Activated CD4-positive, alpha-beta T cell treated with anti-CD3 and anti-CD28 coated beads, Interleukin-2, amount 50 U/mL, for 24 hours (primary cell): ENCODE measurements at places on chromosomes 2 and 18.

DNA sequence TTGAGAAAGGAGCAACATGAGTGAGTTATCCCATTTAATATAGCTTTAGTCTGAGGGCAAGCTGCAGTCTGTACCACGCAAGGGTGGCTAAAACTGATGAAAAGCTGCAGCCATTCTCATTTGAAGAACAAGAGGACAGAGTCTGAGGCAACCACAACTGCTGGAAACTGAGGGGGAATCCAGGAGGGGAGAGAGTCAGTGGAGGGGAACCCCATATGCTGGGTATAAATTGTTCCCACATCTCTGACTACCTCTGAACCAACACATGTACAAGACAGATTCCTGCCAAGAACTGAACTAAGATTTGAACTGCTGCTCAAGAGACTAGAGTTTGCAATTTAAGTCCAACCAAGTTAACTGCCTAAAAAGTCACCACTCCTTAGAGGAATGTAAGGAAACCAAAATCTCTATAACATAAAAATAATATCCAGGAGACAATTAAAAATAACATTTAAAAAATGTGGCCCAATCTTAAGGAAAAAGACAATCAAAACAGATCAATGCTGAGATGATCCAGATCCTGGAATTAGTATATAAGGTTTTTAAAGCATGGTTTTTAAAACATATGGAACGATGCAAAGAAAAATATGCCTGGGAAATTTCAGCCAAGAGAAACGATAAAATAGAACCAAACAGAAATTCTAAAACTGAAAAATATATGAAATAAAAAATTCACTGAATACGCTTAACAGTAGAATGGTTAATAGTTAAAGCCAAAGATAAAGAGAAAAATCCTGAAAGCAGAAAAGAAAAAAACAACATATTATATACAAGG lies 11.2 kb downstream of the CWC22 start:
- DNase-seq, result no peak

- no peak for DNase-seq
These were observed 57.7 kb upstream of the SLC1A4 start for GRCh38 chr2:64931246-64932115.

- DNase-seq, result no peak
These were observed 790.6 kb downstream of the NRXN1 start for GRCh38 chr2:50241282-50241681.

DNA sequence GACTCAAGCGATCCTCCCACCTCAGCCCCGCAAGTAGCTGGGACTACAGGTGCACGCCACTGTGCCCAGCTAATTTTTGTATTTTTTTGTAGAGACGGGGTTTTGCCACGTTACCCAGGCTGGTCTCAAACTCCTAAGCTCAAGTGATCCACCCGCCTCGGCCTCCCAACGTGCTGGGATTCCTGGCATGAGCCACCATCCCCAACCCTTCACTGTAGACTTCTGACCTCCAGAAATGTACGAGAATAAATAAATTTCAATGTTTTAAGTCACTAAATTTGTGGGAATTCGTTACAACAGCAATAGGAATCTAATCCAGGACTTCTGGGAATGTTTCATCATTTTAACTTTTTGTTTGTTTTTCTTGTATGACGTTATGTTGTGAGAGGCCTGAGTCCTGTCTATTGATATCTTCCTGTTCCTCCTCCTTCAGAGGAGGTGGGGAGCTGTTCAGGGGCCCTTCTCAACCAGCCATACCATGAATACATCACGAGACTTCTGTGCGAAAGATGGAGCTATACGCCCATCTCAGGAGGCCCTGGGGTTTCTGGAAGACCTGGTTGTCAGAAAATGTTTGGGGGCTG lies 40.0 kb downstream of the TEX44 start:
- DNase-seq, result no peak

- no peak for DNase-seq
These were observed 11.9 kb downstream of the IL18R1 start for GRCh38 chr2:102367331-102367971.

DNA sequence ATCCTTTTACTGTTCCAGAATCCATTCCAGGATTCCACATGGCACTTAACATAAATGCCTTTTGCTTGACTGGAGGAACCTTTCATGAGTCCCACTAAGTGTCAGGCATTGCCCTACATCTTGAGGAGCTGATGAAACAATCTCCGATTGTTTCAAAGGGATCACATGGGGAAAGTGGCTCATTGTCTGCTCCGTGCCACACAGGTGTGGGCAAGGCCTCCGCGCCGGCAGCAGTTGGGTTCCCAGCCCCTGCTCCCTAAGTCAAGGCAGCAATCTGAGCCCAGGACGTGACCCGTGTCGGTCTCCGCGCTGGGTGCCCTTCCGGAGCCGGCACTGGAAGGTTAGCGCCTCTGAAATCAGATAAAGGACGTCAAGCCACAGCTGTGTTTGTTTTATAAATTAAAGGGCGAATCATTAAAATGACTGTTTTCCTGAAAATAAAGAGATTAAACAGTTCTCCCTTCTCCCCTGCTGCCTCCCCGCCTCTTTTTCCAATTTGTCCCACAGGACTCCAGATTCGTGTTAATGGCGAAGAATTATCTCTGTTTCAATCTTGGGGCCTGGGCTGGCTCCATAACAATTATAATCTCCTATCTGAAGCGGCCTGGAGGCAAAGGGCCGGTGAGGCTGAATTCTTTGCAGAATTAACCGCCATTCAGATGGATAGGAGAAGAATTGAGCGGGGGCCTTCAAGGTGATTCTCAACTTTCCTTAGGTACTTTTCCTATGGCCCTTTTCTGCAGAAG lies 84.3 kb upstream of the FZD7 start:
- no peak for DNase-seq

- DNase-seq, result no peak
These were observed 71.3 kb downstream of the SLC25A12 start for GRCh38 chr2:171822525-171823322.

- DNase-seq, result no peak
These were observed 30.5 kb downstream of the LTBP1 start for GRCh38 chr2:32977228-32977758.

- no peak for DNase-seq
These were observed 451.3 kb upstream of the VWC2L start for GRCh38 chr2:213959589-213959988.

- no peak for DNase-seq
These were observed at the start of gene ASTL for GRCh38 chr2:96138179-96139145. Gene ASTL (minus strand): TSS chr2:96138502. CDS start chr2:96138436, 66 bp downstream.

DNA sequence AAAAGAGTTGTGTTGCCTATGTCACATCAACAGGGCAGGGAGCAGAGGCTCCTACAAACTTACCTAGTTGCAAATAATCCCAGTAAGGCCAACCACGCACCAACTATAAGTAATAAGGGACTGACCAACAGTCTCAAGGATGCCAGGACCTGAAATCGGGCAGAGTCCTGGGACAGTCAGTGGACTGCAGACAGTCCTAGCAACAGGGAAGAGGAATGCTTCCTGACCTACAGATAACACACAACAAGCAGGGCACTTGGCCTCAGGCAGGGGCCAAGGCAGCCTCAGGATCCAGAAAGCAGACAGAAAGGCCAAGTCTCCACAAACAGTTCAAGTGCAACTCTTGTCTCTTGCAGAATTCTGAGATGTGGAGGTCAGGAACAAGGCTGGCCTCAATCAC lies 56.2 kb downstream of the GALNT14 start:
- DNase-seq, result no peak

DNA sequence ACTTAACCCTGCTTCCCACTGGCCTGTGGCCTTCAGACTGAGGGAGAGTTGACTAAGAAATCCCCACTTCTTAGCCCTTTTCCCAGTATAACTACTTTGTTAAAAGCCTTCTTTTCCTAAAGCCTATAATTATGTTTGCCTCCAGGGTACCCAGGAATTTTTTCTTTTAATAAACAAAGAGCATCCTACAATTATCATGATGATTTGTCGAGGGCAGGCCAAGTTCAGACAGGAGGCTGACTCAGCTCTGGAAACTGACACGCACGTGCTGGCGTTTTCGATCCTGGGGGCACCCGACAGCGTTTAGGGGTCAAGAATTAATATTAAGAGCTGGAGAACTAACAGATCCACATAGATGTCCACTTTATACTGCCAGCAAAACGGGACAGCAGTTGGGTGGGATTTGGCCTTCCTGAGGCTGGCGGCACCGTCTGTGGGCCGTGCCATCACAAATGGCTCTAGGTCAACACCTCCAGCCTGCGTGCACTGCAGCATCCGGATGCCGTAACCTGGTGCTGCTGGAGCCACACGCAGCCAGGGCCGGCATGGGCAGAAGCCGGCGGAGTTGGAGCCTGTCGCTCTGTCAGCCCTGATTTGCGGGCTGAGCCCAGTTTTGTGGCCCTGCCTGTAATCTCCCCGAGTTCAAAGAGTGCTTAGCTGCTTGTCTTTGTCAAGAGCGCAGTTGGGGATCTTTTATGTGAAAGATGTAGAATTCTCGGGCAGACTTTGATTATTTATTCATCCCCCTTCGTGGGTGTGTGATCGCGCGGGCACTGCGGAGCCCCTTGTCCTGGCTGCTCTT lies 191.0 kb downstream of the GLI2 start:
- DNase-seq, result no peak

- no peak for DNase-seq
These were observed 44.9 kb upstream of the ASB18 start for GRCh38 chr2:236308855-236309668.

- DNase-seq, result no peak
These were observed 365.2 kb downstream of the DSEL start for GRCh38 chr18:67151366-67151765.

- DNase-seq, result no peak
These were observed 751 bp upstream of the DNAJC10 start for GRCh38 chr2:182715121-182715891.

DNA sequence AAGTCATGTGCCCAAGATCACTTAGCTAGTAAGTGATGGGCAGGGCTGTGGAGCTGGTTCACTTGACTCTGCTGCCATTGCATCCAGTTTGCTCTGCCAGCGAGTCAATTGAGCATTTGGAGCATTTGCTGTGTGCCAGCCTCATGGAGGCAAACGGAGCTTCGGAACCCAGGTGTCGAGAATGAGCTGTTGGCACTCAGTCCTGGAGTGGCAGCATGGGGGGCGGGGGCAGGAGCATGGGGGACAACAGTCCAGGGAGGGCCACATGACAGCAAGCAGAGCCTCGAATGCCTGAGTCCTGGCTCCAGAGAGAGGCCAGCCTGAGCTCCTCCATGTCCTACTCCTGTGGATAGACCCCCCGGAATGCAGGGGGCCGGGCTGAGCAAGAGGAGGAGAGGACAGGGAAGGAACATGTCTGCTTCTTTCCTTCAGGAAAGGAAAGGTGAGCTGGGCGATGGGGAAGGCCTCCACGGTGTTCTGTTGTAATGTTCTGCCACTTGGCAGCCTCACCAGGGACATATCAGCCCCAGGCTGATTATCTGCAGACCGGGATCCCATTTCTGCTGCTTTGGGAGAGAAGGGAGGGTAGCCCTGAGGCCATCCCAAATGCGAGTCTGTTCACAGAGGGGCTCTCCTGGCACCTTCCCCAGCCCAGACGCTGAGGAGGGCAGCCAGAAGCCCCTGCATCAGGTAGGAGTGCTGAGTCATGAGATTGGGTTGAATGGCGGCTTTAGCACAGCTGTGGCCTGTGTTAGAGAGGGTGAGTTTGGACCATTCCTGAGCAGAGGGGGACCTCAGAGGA lies 59.6 kb downstream of the HPCAL1 start:
- no peak for DNase-seq

- DNase-seq, result no peak
These were observed 91.4 kb upstream of the ACSL3 start for GRCh38 chr2:222769446-222769845.

DNA sequence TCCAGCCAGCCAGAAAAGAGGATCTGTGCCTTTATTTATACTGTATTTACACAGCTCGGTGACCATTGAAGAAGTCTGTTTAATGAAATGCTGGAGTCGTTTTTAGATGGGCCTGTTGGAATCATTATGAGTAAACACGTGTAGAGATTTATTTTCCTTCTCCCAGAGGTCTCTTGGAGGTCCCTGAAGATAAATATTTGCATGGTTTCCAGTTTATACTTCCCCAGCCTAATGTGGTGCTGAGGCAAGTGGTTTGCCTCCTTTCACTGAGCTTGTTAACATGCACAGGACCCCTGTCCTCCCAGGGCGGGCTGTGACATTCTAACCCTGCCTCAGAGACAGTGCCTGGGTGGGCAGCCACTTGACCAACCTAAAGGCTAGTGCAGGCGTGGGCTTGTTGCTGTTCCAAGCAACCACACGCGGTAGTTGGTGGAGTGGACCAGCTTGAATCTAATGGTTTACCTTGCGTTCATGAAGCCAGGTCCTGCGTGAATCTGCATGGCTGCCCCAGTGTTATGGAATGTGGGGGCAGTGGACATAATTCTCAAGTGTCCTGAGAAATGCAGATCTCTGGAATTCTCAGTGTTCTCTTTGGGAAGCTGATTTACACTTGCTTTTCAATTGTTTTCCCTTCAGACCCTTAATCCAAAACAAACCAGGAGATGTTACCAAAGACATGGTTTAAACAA lies 130.2 kb upstream of the DLX2 start:
- DNase-seq, result no peak

GRCh38 chr2:1987379-1987778 lies 243.1 kb upstream of the PXDN start:
- no peak for DNase-seq

- no peak for DNase-seq
These were observed 530.7 kb downstream of the TMEM182 start for GRCh38 chr2:103292573-103292972.
